ENCODE measurements at places on chromosomes 2 and 18. TPM values are rescaled to one million over a fixed set of nuclear protein-coding genes. Genes with fewer than 3 reads are reported as not detected.

- DNase-seq = no peak
Observed at GRCh38 chr2:47644351-47644750, 138.6 kb upstream of the MSH6 start.

DNA sequence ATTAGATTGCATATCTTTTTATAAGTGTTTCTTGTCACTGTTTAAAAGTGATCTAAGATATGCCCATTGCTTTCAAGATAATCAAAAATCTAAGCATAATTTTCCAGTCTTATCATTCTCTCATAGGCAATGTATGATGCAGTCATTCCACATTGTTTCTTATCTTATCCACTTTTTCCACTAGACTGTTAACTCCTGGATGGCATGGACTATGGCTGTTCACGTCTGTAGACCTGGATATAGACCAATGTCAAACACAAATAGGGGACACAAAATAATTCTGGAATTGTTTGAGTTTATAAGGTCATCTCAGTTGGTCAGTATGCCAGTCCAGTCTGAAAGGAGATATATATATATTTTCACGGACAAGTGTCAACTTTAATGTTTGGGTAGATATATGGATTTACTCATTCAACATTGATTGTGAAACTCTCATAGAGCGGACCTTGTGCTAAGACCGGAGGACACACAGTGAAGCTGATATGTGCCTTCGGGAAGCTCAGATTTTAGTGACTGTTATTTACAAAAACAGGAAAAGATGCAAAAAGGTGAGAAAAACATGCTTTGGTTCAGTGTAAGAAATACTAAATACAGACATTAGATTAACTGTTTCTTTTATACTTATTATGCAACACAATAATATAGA is 689.4 kb upstream of the SLC8A1 start:
- DNase-seq = no peak

Gene FER1L5
- not detected for total RNA-seq

DNA sequence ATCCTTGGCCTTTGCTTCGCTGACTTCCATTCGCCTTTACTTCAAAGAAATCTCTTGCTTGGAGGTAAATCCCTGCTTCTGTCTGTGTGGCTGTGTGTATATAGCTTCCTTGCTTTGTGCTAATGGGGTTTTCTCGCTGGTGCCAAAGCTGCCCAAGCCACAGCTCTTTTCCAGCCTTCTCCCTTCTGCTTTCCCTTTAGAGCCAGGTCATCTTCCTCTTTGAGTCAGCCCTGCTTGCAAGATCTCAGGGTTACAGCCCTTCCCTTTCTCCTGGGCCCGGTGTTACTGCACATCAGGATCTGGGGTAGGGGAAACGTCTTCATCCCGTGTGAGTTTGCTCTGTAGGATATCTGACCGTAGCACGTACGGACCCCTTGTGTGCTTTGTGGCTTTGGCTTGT is 19.1 kb downstream of the EIF4E2 start:
- no peak for DNase-seq

Gene ASXL3
- total RNA-seq = not detected

DNA sequence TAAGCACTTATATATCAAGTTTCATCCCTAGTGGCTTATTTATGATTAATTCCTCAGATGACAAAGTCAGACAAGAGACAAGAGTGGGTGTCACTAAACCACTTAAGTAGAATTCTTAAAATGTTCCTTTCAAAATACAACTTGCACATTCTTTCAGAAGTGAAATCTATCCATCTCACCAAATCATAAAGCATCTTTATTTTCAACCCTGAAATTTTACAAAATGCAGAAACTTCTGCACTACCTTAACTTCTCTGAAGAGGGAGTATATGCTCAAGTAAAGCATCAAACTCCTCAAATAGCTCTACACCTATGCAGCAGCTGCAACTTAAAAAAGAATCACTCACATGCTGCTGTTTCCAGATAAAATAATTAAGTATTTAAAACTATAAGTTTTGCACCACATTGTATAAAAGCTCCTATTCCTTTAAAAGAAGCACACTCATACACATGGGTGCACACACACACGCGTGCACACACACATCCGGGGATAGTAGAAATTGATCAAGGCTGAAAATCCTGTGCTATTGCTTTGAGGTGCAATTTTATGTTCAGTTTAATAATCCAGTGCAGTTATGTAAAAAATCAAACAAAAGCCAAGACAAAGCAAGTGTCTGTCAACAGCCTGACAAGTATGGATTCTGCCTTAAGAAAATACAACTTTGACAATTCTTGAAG is 244.5 kb downstream of the TCF4 start:
- no peak for DNase-seq

Gene HTR2B
- not detected for total RNA-seq

Gene CPO
- total RNA-seq = not detected

Gene PARD6G
- 6.1 TPM for total RNA-seq

GRCh38 chr2:39120771-39121522 is at the start of gene SOS1:
TSS of gene SOS1 (minus strand) at chr2:39121051. CDS start at chr2:39120422, 629 bp downstream.
- DNase-seq = peak; percentile 96

- no peak for DNase-seq
Observed at GRCh38 chr2:191150600-191151330, at the start of gene STAT4. TSS of gene STAT4 (minus strand) at chr2:191150994. CDS start at chr2:191148203, 2,791 bp downstream.

GRCh38 chr18:48864876-48865275 is 85.9 kb downstream of the SMAD7 start:
- no peak for DNase-seq

DNA sequence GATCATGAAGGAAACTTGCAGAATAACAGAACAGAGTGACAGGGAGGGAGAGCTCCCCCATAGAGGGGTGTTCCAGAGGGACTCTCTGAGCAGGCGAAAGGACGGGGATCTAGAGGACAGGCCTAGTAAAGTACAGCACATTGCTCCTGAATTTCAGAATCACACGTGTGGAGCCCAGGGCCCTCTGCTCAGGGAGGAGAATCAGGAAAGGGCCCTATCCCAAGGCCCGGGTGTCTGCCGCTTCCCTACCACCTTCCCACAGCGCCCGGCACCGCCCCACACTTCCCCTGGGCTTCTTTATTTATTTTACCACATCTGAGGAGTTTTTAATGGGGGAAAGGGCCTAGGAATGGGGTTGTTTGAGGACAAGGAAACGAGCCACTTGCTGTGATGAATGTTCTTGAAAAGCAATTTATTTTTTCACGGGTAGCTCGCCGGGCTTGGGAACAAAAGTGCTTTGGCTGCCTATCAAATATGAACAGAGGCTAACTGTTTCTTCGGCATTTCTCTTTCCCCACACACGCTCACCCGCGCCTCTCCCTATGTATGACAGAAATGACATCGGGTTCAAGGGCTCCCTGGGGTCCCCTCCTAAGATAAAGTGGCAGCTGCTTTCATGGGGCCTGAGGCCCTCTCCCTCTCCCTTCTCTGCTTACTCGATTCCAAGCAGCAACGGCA is 79.3 kb upstream of the GLI2 start:
- no peak for DNase-seq

DNA sequence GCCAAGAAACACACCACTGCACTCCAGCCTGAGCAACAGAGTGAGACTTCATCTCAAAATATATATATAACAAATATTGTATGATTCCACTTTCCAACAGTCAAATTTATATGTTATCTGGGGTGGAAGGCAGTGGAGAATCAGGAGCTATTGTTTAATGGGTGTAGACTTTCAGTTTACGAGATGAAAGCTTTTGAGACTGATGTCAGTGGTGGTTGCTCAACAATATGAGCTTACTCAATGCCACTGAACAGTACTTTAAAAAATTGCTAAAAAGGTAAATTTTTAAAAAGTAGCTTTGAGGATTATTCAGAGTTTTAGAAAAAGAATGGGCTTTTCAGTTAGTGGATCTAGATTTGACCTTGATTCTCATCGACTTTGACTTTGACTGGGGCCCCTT is 105.9 kb upstream of the ST6GAL2 start:
- no peak for DNase-seq

- DNase-seq = no peak
Observed at GRCh38 chr2:7709907-7710306, 792.7 kb downstream of the RNF144A start.

DNA sequence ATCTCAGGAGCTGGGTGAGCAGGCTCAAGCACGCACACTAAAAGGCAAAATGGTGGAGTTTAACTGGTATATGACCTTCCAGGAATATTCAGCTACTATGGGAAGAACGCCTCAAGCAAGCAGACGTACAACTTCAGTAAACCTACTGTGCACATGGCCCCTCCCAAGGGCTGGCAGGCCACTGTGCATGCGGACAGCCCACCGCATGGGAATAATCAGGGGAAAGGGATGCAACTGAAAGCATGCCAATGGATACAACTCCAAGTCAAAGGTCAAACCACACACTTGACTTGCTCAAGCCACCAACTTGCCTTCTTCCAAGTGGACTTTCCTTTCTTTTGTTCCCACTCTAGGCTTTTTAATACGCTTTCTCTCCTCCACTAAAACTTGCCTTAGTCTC is 121.6 kb upstream of the SNTG2 start:
- no peak for DNase-seq

DNA sequence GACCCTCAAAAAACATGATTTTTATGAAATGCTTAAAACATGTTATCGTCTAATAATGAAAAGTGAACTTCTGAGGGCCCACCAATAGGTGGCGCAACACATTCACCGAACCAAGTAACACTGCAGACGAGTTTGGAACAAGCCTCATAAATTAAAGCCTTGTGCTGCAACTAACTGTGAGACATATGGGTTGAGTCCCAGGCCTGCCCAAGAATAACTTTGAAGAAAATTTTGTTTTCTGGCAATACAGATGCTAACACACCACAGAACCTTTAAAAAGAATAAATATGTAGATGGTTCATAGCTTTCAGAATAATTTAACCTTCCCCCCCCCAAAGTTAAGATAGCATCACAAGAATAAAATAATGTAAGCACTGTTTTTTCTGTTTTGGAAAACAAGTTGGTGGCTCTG is 285.9 kb downstream of the RNF144A start:
- DNase-seq = no peak

DNA sequence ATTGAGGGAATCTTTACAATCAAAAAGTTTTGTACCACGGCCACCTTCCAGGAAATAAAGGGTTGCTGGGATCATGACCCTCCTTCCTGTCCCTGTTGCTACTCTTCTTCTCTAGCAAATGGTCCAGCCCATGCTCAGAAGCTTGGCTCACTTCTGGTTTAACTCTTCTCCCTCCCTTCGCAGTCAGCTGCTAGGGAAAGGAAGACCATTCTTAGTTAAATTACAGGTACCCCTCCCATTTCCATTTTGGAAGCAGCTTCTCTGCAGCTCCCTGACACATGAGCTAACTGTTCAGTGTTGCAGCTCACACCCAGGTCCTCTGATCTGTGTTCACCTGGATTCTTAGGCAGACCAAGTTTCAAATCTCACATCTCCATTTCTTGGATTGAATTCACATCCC is 100.3 kb downstream of the DOCK10 start:
- DNase-seq = no peak

Gene TGOLN2
- 120 TPM for total RNA-seq

DNA sequence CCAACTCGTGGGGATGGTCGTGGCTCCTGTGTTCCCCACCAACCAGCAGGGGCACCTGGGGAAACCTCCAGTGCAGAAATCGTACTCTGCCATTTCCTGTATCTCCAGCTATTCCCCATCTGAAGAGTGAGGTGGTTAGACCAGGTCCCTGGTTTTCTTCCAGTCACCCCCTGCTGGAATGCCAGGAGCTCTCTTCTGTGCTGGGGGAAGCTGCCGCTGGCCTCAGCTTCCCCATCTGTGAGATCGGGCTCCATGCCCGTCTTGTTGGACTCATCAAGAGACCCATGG is 119.7 kb downstream of the INHBB start:
- DNase-seq = no peak

GRCh38 chr2:238694136-238694755 is 153.6 kb upstream of the TWIST2 start:
- no peak for DNase-seq

- no peak for DNase-seq
Observed at GRCh38 chr2:219554350-219554749, 10.5 kb downstream of the TMEM198 start.

GRCh38 chr18:49520661-49521145 is 33.7 kb upstream of the C18orf32 start:
- no peak for DNase-seq

- DNase-seq = no peak
Observed at GRCh38 chr2:127864877-127865276, 6.9 kb upstream of the POLR2D start.

DNA sequence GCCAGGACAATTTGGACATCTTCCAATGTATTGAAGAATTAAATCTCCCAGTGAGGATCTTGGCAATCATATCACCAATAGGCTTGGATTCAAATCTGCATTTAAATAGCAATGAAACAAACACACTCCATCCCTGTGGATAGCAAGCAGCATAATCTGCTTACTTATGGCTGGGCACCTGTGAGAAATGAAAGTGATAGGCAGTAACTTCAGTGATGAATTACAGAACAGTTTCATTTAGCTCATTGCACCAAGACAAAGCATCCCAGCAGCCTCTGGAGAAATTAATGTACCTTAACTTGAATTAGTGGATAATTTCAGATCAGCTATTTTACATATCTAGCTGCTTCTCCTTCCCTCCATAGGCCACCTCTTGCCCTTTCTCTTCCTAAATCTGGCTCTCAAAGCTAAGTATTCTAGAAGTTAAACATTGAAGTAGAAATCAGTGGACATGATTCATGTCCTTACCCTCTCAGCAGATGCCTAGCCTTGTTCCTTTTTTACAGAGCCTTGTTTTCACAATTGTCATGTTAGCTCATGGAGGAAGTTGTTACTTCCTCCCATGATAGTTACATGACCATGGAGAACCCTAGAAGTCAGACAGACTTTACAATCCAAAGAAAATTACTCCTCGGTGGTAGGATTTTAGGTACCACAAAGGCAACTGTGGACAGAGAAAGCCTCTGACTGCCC is 88.5 kb upstream of the TACR1 start:
- no peak for DNase-seq

Gene PLCL1
- total RNA-seq = not detected

GRCh38 chr2:230946429-230947234 is 21.6 kb upstream of the GPR55 start:
- DNase-seq = no peak

DNA sequence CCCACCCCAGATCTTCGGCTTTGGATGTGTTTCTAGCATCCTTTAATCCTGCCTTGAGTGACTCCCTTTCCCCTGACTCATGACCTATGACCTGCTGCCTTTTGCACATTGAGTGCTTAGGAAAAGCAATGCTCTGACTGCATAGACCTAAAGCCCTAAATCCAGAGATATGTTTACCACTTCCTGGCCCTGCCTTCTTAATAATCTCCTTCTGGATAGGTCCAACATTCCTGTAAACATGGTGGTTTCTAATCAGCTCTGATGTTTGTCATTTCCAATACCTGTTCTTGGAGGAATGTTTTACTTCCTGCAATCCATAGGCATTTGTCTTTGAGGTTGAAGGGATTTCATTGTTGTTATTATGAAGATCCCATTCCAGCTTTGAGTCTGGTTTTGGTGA is 2.3 kb downstream of the SLC3A1 start:
- DNase-seq = no peak
